ENCODE measurements at places on chromosomes 2 and 18. TPM values are rescaled to one million over a fixed set of nuclear protein-coding genes. Genes with fewer than 3 reads are reported as not detected.

ESPNL gene
- 0.09 TPM for polyA plus RNA-seq

PLA2R1 gene
- 6.2 TPM for polyA plus RNA-seq

IL36RN gene
- polyA plus RNA-seq = 38.4 TPM

RPRM gene
- 0.28 TPM for polyA plus RNA-seq

HOXD9 gene
- polyA plus RNA-seq = 0.99 TPM

SERPINB2 gene
- 241 TPM for polyA plus RNA-seq

ELOA2 gene
- not detected for polyA plus RNA-seq

LYPD6 gene
- polyA plus RNA-seq = 0.41 TPM

PRSS56 gene
- polyA plus RNA-seq = not detected

UGT1A3 gene
- polyA plus RNA-seq = 1.5 TPM

SCYGR4 gene
- not detected for polyA plus RNA-seq
